ENCODE measurements at places on chromosomes 5 and 9.
A peak's percentile ranks its signal among the peaks of the same experiment; 100 is the strongest.

GRCh38 chr5:6446626-6447309 is 1.9 kb upstream of the UBE2QL1 start:
- DNase-seq: no peak

GRCh38 chr5:10125116-10125515 is 124.6 kb downstream of the ATPSCKMT start:
- no peak for DNase-seq

GRCh38 chr5:102583276-102584124 is 84.7 kb upstream of the SLCO6A1 start:
- no peak for DNase-seq

GRCh38 chr5:131959906-131960305 is 14.4 kb upstream of the MEIKIN start:
- no peak for DNase-seq

DNA sequence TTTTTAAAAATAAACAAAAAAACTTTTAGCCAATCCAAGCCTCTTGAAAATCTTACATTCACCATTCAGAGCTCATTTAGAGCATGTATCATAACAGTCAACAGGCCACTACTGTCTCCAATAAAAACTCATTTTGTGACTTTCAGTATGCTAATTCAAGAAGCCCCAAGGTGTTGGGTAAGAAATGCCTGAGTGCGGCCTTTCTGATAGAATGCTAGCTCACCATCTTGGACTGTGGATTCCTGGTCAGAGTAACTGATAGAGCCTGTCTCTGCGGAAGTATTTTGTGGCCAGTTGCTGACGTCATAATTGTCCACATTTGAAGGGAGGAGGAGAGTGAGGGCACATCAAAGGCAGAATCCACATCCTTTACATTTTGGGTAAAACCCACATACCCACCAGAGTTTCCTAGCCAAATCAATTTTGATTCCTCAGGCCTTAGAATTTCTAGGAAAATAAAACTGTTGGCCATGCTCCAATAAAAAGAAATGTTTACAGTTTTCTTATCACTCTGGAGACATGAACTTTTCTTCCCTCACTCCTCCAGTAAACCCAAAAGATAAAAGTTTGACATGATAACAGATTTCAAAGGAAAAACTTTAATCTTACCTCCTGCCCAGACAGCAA is 41.1 kb upstream of the ERCC6L2 start:
- DNase-seq: no peak

- DNase-seq: no peak
Measured at GRCh38 chr9:13324988-13325387, 45.5 kb upstream of the MPDZ start.

DNA sequence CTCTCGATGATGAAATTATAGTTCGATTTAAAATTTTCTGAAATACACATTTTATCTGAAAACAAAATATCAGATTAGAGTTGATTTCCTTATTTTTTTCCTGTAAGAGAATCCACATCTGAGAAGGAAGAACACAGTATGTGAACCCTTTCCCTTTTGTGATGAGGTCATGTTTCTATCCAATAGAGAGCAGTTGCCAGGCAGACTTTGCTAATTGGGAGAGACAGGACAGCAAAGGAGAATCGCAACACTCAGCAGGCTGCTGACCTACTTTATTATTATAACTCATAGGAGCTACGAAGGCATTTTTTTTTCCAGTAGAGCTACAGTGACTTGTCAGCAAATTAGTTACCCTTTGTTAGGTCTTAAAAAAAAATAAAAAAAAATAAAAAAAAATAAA is 242.1 kb downstream of the HCN1 start:
- DNase-seq: no peak

GRCh38 chr5:76403766-76404222 is 709 bp downstream of the IQGAP2 start:
- peak; percentile 84 for DNase-seq

DNA sequence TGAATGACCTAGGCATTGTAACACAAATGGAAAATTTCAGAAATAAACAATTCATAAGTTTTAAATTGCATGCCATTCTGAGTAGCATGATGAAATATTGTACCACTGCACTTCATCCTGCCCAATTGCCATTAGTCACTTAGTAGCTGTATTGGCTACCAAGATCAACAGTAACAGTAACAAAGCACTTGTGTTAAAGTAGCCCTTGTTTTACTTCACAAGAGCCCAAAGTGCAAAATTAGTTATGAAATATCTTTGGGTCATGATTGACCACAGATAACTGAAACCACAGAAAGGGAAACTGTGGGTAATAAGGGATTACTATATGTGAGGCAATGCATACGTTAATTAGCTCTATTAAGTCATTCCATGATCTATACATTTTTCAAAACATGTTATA is 33.3 kb upstream of the RORB start:
- no peak for DNase-seq

DNA sequence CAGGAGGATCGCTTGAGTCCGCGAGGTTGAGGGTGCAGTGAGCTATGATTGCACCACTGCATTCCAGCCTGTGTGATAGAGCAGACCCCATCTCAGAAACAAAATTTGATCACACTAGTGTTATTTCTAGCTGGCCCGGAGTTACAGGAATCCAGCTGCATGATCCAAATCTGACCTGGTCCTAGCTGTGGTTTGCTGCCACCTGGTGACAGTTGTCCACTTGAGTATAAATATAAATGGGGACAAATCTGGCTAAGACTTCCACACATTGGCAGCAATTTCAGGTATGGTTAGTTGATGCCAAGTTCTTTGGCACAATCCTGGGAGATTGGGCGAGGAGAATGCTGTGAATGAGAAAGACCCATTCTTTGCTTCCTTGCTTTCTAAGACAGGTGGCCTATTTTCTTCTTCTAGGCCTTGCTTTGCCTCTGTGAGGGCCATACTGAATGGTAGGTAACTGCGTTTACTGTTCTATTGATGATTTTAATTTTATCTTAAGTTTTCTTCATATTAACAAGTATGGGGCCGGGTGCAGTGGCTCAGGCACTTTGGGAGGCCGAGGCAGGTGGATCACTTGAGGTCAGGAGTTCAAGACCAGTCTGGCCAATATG is 35.4 kb downstream of the UBE2R2 start:
- peak; percentile 53 for DNase-seq

GRCh38 chr9:129586685-129587084 is 34.2 kb downstream of the C9orf50 start:
- DNase-seq: no peak

GRCh38 chr9:31355159-31355882 is 1029.1 kb upstream of the ACO1 start:
- DNase-seq: no peak

GRCh38 chr5:122789461-122790171 is 14.7 kb downstream of the SNX2 start:
- DNase-seq: no peak

DNA sequence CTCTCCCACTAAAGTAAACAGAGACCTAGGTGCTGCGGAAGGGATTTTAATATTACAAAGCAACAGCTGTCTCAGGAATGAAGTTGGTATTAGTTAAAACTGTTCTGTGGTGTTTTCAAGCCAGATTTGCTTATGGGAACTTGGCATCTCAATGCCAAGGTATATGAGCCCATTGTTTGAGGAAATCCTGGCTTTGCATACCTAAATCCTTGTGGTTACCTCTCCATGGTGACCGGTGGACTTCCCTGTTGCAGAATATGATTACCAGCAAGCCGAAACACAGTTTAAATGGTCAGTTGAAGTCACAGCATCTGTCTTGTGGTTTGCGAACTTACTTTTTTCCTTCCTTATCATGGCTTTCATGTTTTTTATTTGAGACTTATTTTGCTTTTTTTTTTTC is 62.3 kb upstream of the TXNDC8 start:
- no peak for DNase-seq

DNA sequence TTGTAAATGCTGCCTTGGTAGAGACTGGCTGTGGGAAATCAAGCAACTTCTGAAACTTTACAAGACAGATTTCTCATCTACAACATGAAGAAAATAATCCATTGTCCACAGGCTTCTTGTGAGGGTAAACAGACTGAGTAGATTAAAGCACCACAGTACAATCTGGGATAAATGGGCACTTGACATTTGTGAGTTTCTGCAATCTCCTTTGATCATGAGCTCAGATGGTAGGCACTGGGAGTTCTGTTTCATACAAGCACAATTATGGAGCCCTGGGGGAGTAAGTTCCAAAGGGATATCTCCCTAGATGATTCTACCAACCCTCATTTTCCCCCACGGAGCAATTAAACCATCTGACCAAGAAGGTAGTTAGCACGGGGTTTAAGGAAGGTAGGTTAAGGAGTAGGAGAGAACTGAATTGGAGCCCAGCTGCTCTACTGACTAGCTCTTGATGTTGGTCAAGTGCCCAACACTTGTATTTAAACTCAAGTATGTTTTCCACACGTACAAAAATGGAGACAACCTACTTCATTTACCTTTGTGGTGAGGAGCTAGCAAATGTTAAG is 479.5 kb upstream of the TNC start:
- DNase-seq: no peak

DNA sequence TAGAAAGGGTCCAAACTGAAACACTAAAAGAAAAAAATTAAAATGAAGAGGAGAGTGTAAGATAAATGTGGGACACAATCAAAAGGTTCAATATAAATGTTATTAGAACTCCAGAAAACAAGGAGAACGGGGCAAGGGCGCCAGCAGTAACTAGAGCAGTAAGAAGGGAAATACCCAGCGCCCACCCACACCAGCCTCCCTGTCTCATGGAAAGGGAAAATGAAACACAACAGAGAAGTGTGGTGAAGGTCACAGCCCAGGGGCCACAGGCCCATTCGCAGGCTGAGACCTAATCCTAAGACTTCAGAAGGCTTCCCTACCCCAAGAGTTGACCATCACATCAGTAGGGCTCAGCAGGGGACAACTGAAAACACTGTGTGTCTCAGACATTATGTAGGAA is 45.8 kb upstream of the CLK4 start:
- no peak for DNase-seq

GRCh38 chr5:141001446-141001843 is 35.2 kb downstream of the PCDHAC2 start:
- DNase-seq: no peak

DNA sequence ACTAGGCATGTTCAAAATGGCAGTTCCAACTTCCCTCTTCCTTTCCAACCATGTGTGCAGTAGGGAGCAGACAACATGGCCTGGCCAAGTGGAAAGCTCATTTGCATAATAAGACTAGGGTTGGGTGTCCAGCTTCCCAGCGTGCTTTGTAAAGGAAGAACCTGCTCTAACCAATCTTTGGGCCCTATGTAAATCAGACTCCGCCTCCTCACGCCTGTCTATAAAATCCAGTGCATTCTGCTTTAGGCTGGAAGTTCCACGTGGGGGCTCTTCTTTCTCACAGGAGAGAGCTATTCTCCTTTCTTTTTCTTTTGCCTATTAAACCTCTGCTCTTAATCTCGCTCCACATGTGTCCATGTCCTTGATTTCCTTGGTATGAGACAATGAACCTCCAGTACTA is 83.4 kb downstream of the GCNT1 start:
- no peak for DNase-seq

- peak; percentile 63 for DNase-seq
Measured at GRCh38 chr9:86947146-86948073, at the start of gene GAS1. Gene GAS1 (minus strand): TSS chr9:86947506. CDS start chr9:86946779, 727 bp downstream.

GRCh38 chr9:19931098-19931890 is 142.5 kb upstream of the SLC24A2 start:
- no peak for DNase-seq

DNA sequence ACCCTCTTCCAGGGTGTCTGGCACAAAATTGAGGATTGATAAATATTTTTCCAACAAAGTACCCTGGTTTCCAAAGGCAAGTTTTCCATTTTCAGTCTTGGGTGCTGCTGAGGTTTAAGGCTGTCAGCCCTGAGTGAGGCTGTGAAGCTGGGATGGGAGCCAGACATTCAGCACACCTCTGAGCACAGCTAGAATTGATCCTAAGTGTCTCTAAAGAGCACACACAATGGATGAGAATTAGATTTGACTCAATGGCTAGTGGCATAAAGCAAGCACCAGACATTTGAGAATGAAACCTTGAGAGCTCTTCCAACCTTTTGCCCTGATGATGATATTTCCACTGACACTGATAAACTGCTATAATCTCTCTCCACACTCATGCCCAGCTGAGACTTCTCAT is 131.5 kb downstream of the MARCHF11 start:
- DNase-seq: no peak

GRCh38 chr9:69299315-69299714 is 25.7 kb upstream of the ENTREP1 start:
- DNase-seq: no peak

- DNase-seq: no peak
Measured at GRCh38 chr5:80865551-80865950, 94.6 kb upstream of the RASGRF2 start.

DNA sequence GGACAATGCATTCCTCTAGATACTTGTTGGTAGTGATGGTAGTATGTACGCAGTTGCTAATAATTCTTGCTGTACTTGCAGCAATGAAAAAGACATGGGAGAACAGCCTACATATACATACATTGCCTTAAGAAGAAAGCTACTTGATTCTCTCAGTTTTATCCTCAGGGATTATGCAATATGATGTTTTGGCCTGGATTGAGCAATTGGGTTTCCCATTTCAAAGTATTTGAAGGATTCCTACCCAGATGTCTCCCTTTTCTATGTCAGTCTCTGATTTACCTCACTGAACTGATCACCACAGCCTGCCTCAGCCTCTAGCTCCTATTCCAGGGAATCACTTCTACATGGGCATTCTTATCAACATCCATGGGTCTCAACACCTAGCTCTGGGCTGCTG is 210.1 kb upstream of the CDH10 start:
- DNase-seq: no peak

DNA sequence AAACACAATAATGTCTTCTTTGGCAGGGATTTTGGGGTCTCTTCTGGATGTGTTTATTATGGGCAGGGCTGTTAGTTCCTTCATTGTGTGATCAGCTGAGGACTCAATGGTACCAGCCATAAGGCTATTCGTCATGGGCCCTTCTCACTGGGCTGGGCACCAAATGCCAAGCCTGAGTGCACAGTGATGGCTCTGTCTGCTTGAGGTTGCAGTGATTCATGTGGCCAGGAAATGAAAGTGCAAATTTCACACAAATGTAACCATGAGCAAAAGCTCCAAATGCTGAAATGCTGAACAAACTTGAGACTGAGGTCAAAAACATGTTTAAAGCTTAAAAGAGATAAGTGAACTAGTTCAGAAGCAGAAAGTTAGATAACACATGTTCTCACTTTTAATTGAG is 191.0 kb downstream of the TARS1 start:
- no peak for DNase-seq

DNA sequence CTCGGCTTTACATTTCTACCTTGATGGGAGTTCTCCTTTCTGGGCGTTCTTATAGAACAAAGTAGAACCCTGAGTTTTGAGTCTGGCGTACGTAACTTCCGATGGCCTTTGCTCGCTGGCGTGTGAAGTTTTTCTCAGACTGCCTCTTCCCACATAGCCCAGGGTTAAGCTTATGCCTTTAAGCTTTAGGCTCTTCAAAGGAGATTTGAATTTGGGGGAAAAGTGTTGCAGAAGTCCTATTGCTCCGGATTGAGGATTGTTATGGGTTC is 13.7 kb upstream of the FBP2 start:
- DNase-seq: no peak

GRCh38 chr9:71767776-71768321 is 464 bp downstream of the CEMIP2 start:
- DNase-seq: no peak

DNA sequence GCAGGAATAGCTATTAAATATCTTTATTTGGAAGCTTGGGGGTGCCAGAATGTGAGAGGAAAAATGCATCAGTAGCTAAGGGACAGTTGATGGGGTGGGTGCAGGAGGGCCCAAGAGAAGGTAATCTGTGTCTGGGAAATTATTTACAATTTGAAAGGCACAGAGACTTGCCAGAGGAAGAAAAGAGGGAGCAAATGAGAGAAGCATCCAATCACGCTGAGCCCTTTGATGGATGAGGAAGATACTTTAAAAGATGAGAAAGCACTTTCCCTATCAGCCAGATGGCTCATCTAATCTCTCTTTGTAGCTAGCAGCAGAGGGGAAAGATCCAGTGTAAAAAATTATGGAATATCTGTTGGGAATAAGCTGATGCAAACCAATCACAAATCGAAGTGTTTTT is 57.0 kb upstream of the ABCA1 start:
- DNase-seq: no peak

All from CD4-positive, alpha-beta memory T cell (primary cell).